ENCODE measurements at places on chromosomes 3 and 15. TPM values are rescaled to one million over a fixed set of nuclear protein-coding genes. Genes with fewer than 3 reads are reported as not detected.

DNA sequence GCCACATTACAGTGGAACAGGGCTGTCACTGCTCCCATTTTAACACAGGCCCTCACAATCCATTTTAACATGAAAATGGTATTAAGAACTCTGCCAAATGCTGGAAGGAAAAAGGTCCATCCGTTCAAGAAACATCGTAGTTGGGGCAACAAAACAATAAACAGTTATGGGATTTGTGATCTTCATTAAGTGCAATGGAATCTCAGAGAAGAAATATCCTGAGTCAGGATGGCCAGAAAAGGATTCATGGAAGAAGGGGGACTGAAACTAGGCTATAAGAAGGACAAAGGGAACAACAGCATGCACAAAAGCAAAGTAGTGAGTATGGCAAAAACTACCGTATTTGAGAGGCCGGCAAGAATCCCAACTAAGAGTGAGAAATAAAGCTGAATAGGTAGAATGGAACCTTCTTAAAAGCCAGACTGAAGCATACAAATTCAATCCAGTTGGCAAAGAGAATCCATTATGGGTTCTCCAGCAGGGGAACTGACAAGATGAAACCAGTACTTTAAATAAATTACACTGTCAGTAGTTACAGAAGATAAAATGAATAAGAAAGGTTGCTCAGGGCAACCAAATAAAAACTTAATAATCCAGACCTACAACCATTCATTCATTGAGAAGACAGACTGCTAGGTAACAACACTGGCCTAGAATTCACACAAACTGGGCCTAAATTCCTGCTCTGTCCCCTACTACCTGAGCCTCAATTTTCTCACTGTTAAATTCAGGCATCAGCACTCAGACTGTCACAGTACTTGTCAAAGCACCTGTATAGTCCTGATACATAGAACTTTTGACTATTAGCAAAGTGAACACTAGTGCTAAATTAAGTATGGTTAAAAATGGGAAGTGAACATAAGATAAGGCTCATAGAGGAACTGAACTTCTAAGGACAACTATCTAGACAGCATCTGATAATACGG lies 6.3 kb downstream of the TBL1XR1 start:
- peaks cover 20% of the 10 kb centered on the region for H3K4me1 ChIP-seq
- H3K27ac ChIP-seq, result peak overlapping the region; percentile 42
- H3K4me3 ChIP-seq, result no peak overlapping the region
- H3K36me3 ChIP-seq, result no peaks in the 10 kb centered on the region
- no peaks in the 10 kb centered on the region for H3K27me3 ChIP-seq

- DNase-seq, result no peak
- H3K4me3 ChIP-seq, result no peak overlapping the region
- no peaks in the 10 kb centered on the region for H3K4me1 ChIP-seq
- H3K27me3 ChIP-seq, result no peaks in the 10 kb centered on the region
- no peak overlapping the region for H3K27ac ChIP-seq
- no peaks in the 10 kb centered on the region for H3K36me3 ChIP-seq
Measured at GRCh38 chr3:22122567-22122966, 371.6 kb upstream of the ZNF385D start.

DNA sequence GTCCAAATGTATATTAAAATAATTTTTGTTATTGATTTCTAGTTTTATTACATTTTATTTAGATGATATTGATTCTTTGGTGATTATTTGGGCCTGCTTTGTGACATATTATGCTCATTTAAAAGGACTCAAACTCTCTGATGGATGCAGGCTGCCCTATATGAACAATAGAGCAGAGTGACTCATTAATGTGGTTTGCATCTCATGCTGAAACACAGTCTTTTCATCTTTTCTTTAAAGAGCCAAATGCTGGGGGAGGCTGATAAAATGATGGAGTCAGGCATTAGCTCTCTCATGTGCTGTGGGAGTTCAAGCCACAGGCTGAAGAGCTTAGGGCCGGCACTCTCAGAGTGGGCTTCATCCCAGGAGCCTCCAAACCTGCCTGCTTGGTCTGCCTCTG lies 7.2 kb downstream of the PLA1A start:
- H3K4me3 ChIP-seq, result no peak overlapping the region
- no peaks in the 10 kb centered on the region for H3K36me3 ChIP-seq
- no peaks in the 10 kb centered on the region for H3K27me3 ChIP-seq
- no peak for DNase-seq
- no peaks in the 10 kb centered on the region for H3K4me1 ChIP-seq
- no peak overlapping the region for H3K27ac ChIP-seq

DNA sequence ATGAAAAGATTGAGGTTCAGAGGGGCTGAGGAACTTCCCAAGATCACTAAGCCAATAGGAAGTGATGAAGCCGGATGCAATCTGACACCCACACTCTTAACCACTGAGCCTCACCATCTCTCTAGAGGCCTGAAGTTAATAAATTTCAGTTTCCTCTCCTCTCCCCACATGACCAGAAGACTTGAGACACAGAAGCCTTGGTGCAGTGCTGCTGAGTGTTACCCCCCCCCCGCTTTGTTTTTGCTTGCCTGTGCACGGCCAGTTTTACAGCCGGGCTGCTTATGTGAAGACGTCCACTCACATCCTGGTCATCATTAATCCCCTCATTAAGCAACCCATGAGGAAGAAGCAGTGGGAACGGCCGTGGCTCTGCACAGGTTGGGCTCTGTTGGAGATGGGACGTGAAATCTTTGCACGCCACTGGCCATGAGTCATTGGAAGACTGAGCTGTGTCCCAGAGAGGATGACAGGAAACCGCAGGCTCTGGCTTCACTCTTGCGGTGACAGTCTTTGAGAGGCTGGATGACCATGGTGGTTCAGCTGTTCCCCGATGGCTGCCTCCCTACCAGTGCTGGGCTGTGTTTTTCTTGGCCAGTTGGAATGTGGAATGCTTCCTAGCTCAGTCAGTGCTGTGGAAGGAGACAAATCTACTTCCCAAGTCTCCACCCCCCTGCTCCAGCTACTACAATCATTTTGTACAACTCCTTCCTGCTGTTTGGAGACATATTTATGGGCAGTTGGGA lies 232.6 kb upstream of the LRTM1 start:
- no peaks in the 10 kb centered on the region for H3K4me1 ChIP-seq
- H3K4me3 ChIP-seq, result no peak overlapping the region
- peaks cover 2% of the 10 kb centered on the region for H3K27me3 ChIP-seq
- H3K27ac ChIP-seq, result no peak overlapping the region
- no peaks in the 10 kb centered on the region for H3K36me3 ChIP-seq

GRCh38 chr3:128867200-128868125 lies 12.0 kb upstream of the ACAD9 start:
- H3K27me3 ChIP-seq, result no peaks in the 10 kb centered on the region
- no peak for DNase-seq
- no peak overlapping the region for H3K27ac ChIP-seq
- H3K4me3 ChIP-seq, result no peak overlapping the region
- peaks cover 33% of the 10 kb centered on the region for H3K4me1 ChIP-seq

- no peak overlapping the region for H3K27ac ChIP-seq
- peaks cover 3% of the 10 kb centered on the region for H3K4me1 ChIP-seq
- H3K4me3 ChIP-seq, result no peak overlapping the region
- no peaks in the 10 kb centered on the region for H3K27me3 ChIP-seq
Measured at GRCh38 chr3:107798381-107798780, 275.6 kb downstream of the BBX start.

DNA sequence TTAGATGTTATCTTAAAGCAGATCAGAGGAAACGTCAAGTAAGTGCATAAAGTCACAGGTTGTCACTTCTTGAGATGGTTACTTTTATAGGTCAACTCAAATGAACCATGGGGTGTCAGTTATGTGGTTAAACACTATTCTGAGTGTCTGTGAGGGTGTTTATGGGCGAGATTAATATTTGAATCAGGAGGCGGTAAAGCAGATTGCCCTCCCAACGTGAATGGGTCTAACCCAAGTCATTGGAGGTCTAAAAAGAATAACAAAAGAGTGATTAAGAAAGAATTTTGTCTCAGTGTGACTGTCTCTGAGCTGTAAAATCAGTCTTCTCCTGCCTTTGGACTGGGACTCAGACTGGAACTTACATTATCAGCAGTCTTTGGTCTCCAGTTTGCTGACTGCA lies 977.5 kb downstream of the NAALADL2 start:
- no peaks in the 10 kb centered on the region for H3K36me3 ChIP-seq
- no peak for DNase-seq
- H3K4me3 ChIP-seq, result no peak overlapping the region
- H3K27ac ChIP-seq, result no peak overlapping the region

DNA sequence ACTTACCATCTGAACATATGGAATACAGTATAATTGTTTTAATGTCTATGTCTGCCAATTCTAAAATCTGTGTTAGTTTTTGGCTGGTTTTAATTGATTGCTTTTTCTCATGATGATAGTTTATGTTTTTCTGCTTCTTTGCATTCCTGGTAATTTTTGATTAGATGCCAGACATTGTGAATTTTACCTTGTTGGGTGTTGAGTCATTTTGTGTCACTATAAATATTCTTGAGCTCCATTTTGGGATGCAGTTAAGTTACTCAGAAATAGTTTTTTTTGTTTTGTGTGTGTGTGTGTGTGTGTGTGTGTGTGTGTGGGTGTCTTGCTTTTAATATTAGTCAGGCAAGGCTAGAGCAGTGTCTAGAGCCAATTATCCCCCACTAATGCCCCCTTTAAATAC lies 818.8 kb upstream of the NR2F2 start:
- no peaks in the 10 kb centered on the region for H3K36me3 ChIP-seq
- no peaks in the 10 kb centered on the region for H3K27me3 ChIP-seq
- no peaks in the 10 kb centered on the region for H3K4me1 ChIP-seq
- no peak overlapping the region for H3K4me3 ChIP-seq

DNA sequence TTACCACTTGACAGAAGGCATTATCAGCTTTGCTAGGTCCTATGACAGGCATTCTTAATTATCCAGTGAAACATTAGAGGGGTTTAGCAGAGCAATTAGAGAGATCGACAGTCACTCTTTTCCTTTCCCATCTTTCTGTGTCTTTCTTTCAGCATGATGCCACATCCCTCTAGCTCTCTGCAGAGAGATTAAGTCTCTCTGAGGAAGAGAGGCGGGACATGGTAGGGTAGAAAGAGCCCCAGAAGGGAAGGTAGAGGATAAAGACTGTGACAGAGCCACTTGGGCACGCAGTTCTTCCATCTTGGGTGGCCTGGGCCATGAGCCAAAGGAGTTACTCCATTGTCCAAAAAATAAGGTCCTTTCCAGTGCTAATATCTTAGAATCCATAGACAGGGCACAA lies 55.8 kb downstream of the HHLA2 start:
- no peak overlapping the region for H3K4me3 ChIP-seq
- H3K27me3 ChIP-seq, result no peaks in the 10 kb centered on the region
- H3K27ac ChIP-seq, result no peak overlapping the region
- no peaks in the 10 kb centered on the region for H3K36me3 ChIP-seq

DNA sequence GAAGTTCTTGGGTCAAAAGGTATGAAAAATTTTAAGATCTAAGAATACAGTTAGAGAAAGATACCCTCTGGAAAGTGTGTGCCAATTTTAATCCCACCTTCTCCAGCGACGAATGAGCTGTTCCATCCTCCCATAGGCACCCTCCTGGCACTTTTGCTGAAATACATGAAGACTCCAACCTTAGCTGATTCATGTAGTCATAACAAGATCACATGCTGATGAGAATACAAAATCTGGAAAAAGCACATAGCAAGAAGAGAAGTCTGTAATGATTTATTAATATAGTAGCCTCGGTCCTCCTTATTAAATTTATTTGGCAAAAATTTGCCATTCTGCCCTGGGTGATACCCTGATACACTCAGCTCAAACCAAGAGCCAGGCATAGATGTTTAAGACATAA lies 88.9 kb downstream of the CCR1 start:
- DNase-seq, result no peak
- H3K4me1 ChIP-seq, result peaks cover 50% of the 10 kb centered on the region
- no peaks in the 10 kb centered on the region for H3K27me3 ChIP-seq
- no peak overlapping the region for H3K27ac ChIP-seq
- no peak overlapping the region for H3K4me3 ChIP-seq

DNA sequence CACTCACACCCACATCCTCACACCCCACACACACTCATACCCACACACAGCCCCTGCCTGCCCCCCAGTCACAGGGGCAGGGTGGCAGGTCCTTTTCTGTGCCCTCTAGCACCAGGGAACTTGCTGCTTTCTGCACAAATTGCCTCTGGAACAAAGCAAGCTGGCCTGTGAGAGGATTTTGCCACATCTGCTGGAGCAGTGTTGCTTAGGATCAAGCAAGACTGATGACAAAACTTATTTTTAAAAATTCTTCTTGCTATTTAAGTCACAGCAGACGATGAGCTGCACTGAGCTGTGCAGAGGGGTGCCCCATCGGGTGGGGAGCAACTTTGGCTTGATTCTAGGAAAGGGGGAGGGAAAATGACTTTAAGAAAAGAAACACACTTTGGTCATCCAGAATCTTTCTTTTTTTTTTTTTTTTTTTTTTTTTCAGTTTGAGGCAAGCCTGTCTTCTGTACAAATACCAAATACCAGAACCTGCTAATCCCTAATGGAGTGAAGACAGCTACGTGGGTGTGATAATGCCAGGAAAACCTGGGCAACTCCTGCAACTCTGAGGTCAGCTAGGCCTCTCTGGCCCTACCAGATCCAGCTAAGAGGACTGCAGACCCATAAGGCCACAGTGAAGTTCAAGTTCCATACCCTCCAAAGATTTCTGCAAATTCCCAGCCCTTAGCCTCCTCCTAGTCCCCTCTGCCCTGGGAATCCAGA lies 195.3 kb downstream of the ABHD5 start:
- H3K4me1 ChIP-seq, result no peaks in the 10 kb centered on the region
- DNase-seq, result no peak
- no peak overlapping the region for H3K27ac ChIP-seq
- no peaks in the 10 kb centered on the region for H3K36me3 ChIP-seq
- H3K27me3 ChIP-seq, result peaks cover 3% of the 10 kb centered on the region

DNA sequence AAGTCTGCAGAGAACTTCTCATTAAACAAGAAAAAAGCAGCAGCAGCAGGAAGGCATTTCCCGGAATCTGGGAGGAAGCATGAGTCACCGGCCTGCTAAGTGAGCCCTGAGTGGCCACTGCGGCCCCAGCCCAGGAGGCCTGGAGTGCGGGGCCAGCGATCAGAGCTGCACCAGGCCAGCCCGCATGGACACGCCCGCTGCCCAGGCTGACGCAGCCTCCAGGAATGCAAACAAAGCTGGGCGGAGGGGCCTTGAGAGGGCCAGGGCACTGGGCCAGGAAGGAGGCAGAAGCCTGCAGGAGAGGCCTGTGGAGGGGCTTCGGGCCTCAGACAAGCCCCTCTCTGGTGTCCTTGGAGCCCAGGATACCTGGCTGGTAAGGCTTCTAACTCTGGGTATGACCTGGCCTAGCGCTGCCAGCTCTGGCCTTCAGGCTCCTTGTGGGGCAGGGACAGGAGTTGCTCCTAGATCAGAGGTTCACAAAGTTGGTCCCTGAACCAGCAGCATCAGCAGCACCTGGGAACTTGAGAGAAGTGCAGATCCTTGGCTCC lies 101.2 kb downstream of the SMAD6 start:
- peaks cover 11% of the 10 kb centered on the region for H3K4me1 ChIP-seq
- H3K27me3 ChIP-seq, result no peaks in the 10 kb centered on the region
- H3K36me3 ChIP-seq, result no peaks in the 10 kb centered on the region
- no peak overlapping the region for H3K4me3 ChIP-seq
- H3K27ac ChIP-seq, result no peak overlapping the region

- H3K27me3 ChIP-seq, result no peaks in the 10 kb centered on the region
- peaks cover 23% of the 10 kb centered on the region for H3K4me1 ChIP-seq
- DNase-seq, result no peak
Measured at GRCh38 chr3:172204716-172205115, 165.3 kb downstream of the FNDC3B start.

Gene CRYGS
- not detected for polyA plus RNA-seq

Gene SAXO2
- not detected for polyA plus RNA-seq

Gene EXD1
- polyA plus RNA-seq, result not detected

Gene CNTN4
- not detected for polyA plus RNA-seq

Gene ITIH1
- 4.1 TPM for polyA plus RNA-seq

Gene HTR3E
- polyA plus RNA-seq, result not detected

Gene CYP8B1
- not detected for polyA plus RNA-seq

Gene GHSR
- not detected for polyA plus RNA-seq
